ENCODE measurements at places on chromosomes 12 and 14. TPM values are rescaled to one million over a fixed set of nuclear protein-coding genes. Genes with fewer than 3 reads are reported as not detected.

The PMCH gene
- total RNA-seq, result not detected

The OVCH1 gene
- total RNA-seq, result not detected

The LMO3 gene
- total RNA-seq, result not detected

The ZBTB42 gene
- 1.3 TPM for total RNA-seq

The NUAK1 gene
- total RNA-seq, result not detected

The SLC38A4 gene
- not detected for total RNA-seq

The RTL1 gene
- not detected for total RNA-seq

The TRPV4 gene
- not detected for total RNA-seq

The AQP6 gene
- not detected for total RNA-seq

The ADAM21 gene
- not detected for total RNA-seq

The PLCZ1 gene
- total RNA-seq, result not detected

The SLC10A1 gene
- not detected for total RNA-seq

The MYL2 gene
- not detected for total RNA-seq

The LRP10 gene
- 18.7 TPM for total RNA-seq

The CCND2 gene
- total RNA-seq, result 617 TPM

The CCDC196 gene
- total RNA-seq, result not detected

The PSME1 gene
- 451 TPM for total RNA-seq

The B4GALNT3 gene
- 3.4 TPM for total RNA-seq

The SPTB gene
- total RNA-seq, result 0.07 TPM

The TMEM229B gene
- 1.6 TPM for total RNA-seq

The ASCL1 gene
- not detected for total RNA-seq

The RACGAP1 gene
- total RNA-seq, result 117 TPM

The FLRT2 gene
- not detected for total RNA-seq

The SLC6A15 gene
- not detected for total RNA-seq

The TBX3 gene
- total RNA-seq, result not detected

The SYNE3 gene
- 64.0 TPM for total RNA-seq

The NINJ2 gene
- 2.2 TPM for total RNA-seq

The TAS2R9 gene
- total RNA-seq, result not detected

The BIN2 gene
- 39.5 TPM for total RNA-seq

The KRT2 gene
- not detected for total RNA-seq

The CCDC184 gene
- 0.25 TPM for total RNA-seq

The UBE2N gene
- 186 TPM for total RNA-seq

The RNF212B gene
- not detected for total RNA-seq

The GPN3 gene
- total RNA-seq, result 69.1 TPM
